ENCODE measurements at places on chromosomes 6 and 20.

GRCh38 chr20:1935696-1936366, 40.6 kb downstream of the SIRPA start:
- no peak for DNase-seq

DNA sequence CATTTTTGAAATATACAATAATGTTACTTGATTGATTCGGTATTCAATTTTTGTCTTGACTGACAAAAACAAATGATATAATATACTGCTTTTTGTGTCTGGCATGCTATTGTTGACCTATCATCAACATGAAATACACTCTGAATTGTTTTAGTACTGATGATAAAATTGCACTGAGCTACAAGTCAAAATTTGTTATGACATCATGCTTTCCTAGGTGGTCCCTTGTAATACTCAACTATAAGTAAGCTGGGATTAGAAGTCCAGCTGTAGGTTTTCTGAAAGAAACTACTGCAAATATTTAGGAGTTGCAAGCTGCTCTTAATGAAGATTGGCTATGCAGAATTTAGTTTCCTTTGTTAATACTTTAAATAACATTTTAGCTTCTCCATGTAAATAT, 7.9 kb upstream of the VNN2 start:
- DNase-seq, result no peak

DNA sequence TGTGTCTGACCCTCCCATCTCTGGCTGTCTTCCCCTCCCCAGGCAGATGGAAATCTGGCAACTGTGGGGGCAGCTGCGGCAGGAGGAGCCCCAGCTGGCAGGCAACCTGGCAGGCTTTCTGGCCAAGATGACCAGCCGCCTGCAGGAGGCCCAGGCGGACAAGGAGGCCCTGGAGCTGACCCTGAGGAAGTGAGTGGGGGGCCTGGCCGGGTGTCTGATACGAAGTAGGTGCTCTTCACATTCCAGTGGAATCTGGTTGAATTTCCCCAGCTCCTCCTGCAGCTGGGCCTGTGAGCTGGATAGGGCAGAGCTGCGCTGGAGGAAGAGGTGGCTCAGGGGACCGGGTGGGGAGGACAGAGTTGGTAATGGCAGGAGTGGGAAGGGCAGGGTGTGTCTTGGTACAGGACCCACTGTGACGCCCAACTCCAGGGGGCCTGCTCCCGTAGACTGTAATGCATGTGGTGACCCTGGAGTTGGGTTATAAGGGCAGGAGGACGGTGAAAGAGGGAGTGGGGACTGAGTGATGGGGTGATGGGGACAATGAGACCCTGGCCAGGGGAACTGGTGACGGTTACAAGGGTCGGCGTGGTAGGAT, 19.7 kb downstream of the RAB44 start:
- no peak for DNase-seq

GRCh38 chr20:42361402-42361970, 743.3 kb upstream of the CHD6 start:
- DNase-seq, result no peak

GRCh38 chr6:15823838-15824414, 161.1 kb upstream of the DTNBP1 start:
- no peak for DNase-seq

- DNase-seq, result no peak
These were observed 662.4 kb downstream of the EPHA7 start for GRCh38 chr6:92756912-92757311.

DNA sequence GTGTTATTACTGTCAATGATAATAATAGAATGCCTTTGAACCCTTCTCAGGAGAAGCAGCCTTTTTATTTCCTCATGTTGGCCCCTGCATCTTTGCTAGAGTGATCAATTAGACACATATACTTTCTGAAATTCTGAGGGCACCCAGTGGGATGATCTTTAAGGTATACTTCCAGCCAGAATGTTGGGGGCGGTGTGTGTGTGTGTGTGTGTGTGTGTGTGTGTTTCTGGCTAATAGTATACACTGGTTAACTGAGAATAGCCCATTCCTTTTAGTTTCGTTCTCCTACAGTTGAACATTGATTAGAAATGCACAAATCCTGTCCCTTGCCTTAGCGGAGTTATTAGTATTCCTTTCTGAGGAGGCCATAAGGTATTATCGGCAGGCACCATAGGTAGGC, 41.7 kb upstream of the CCDC167 start:
- DNase-seq, result no peak

DNA sequence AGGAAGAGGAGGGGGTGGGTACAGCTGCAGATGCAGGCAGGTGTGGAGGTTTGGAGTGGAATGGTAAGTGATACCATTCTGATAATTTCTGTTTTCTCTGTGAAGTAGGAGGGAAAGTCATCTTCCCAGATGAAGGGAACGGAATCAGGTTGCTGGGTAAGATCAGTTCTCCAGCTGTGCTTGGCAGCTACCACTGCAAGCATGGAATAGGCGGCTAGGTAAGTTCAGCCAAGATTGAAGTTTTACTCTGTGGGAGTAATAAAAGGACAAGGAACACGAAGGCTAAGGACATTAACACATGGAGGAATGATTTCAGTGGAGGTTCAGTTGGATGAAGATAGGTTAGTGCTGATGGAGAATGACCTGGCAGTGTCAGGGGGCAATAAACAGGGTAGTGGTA, 128.3 kb downstream of the CARMIL1 start:
- DNase-seq, result no peak

DNA sequence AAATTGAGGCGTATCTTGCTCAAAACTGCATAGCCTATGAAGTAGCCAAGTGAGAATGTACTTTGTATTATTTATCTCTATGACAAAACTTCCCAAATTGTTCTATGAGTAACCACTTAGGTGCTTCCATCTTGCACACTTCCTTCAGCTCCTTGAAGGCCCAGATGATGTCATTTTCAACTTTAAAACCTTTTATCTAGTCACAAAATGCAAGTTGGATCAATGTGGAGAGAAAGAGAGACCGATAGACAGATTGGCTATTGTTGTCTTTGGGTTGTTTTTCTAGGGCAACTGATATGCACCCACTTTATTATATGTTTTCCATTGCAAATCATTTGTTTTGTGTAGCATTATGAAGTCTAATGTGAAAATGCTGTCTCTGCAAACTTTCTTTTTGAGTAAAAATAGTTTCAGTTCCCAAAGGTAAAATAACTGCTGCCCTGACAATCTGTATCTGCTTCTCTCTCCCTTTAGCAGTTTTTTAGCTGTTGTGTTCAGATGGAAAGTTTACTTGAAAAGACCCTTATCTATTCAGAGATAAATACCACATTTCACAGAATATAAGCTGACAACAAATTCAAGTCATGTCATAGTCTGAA, 73.7 kb upstream of the CITED2 start:
- no peak for DNase-seq

GRCh38 chr6:67248077-67248476, 1387.0 kb upstream of the ADGRB3 start:
- no peak for DNase-seq

DNA sequence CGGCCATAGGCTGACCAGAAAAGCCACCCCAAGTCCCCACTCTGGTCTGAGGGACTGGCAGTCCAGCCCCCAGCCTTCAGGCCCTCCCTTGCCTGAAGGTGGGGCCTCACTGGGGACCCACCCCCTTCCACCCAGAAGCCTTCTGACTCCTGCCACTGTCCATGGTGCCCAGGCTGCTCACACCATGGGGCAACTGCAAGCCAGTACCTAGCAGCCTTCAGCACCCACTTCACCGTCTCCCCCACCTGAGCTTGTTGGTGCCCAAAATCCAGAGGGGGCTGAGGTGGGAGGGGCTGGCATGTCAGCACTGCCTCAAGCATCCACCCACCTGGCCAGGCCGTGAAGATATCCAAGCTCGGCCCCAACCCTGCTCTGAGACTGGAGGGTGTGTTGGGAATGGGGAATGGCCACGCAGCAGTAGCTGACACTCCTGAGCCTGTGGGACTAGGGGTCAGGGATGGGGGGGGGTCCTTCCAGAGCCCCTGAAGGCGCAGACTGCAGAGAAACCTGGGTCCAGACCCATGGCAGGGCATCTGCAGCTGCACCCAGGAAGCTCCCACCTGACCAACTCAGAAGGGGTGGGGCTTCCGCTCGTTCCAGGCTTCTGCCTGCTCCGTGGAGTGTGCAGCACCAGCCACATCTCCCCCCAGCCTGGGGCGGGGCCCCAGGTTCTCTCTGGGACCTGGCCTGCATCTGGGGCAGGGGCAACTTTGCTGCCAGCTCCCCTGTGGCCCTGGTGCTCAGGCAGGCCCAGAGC, 942.1 kb upstream of the EPHA7 start:
- DNase-seq, result no peak

GRCh38 chr6:79066330-79066729, 11.7 kb downstream of the PHIP start:
- DNase-seq, result no peak

- DNase-seq, result no peak
These were observed 72.0 kb upstream of the DUSP22 start for GRCh38 chr6:220312-220711.
